Inflammatory macrophage treated with lipopolysaccharide for 1 hour (primary cell): ENCODE measurements at places on chromosomes 1 and 21.

DNA sequence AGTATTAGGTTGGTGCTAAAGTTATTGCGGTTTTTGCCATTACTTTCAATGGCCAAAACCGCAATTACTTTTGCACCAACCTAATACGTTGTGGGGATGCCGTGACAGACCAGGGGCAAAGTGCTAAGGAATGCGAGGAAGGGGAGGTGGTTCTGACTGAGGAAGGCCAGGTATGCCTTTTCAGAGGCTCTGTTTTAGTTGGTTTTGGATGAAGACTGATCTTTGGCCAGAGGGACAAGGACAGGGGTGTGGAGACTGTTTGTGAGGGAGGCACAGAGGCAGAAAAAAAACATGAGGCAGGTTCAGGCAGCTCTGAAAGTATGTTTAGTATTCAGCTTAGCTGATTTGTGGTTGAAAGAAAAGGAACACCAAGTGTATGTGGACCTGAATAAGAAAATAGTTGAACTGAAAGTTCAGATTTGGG is 358.2 kb downstream of the RPS6KC1 start:
- DNase-seq: no peak

GRCh38 chr1:201603613-201604232 is 64.8 kb downstream of the NAV1 start:
- no peak for DNase-seq

- DNase-seq: no peak
These were observed 390.0 kb upstream of the PTBP2 start for GRCh38 chr1:96331596-96331995.

DNA sequence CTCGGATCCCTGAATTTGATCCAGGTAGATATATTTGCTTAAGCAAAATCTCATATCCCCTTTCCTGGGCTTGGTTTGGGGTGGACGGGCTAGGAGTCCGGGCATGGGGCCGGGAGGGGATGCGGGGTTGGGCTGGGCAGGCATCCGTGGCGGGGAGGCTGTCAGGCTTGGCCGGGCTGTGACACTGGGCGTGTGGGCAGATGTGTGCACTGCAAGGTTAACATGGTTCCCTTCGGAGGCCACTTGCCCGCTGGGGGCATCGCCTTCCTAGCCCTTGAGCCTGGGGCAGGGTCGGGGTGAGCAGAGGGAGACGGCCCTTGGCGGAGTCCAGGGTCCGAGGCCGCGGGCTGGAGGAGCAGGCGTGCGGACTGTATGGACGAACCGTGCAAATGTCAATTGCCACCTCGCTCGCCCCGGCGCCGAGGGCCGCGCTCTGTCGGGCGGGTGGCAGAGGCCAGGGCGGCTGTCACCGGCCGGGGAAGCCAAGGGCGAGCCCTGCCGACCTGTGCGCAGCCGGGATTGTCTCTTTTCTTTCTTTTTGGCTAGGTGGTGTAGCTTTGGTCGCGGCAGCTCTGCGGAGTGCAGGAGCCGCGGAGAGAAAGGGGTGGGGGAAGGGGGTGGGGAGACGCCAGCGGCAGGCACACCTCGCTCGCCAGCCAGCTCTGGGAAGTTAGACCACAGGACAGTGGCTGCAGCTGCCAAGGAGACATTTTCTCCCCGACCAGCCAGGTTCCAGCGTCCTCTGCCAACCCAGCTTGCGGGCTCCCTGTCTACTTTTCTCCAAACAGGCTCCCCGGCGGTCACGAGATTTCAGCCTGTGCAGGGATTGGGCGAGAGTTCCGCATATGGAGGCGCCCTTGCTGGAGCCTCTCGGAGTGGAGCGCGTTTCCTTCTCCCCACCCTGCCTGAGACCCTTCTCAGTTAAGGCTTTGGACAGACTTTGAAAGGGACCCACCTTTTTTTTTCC is 1.3 kb downstream of the RCOR3 start:
- peak; percentile 56 for DNase-seq

DNA sequence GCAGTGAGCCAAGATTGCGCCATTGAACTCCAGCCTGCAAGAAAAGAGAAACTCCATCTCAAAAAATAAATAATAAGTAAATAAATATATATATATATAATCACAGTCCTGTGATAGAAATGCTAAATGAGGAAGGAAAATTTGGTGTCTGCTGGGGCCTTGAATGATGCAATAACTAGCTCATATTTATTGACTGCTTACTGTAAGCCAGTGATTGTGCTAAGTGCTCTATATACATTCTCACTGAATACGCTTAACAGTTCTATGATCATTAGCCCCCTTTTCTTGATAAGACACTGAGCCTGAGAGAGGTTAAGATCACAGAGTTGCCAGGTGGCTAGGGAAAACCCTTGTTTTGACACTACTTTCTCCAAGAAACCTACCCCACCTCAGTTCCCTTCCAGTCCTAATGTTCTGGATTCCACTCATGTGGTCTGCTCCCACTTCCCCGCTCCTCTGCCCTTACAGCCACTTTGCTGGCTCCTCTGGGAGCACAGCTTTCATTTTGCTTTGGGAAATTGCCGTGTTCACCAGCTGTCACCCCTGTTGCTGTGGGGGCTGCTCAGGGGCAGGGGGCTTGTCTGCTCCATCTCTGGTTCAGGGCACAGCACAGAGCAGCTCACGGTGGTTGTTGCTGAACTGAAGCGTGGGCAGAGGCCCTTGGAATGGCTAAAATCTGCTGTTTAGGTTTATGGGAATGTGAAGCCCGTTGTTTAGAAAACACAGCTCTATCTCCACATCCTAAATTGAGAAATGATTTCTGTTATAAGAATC is 2.5 kb upstream of the BMP8A start:
- DNase-seq: peak; percentile 35

DNA sequence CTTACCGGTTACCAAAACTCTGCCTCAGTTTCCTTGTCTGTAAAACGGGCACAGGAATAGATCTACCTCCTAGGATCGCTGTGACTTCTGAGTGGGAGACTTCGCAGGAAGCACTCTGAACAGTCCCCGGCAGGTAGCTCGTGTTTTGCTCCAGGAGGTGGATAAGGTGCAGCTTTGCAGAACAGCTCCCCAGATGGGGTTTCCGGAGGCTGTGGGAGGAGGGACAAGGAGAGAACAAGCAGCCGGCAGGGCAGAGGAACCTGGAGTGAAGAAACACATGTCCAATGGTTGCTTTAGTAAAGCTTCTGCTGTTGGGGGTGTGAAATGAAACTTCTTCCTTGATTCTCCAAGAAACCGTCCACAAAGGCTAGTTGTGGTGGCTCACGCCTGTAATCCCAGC is 95.5 kb upstream of the TARDBP start:
- no peak for DNase-seq

DNA sequence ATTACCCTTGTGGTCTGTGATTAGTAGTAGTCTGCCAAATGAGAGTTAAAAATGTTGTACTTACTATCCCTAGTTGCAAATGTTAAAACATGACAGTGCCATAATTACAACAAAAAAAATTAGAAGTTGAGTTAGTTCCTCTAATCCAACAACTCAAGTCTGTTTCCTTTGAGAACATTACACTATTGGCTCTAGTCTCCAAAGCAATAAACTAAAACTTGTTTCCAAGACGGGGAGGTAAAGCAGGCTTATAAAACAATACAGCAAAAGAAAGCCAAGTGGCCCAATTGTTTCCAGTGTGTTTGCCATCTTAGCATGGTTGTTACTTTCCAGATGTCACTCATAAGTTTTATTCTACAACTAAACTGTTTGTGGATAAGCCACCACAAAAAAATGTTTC is 11.6 kb downstream of the KYAT3 start:
- DNase-seq: peak; percentile 15

- DNase-seq: no peak
These were observed 10.6 kb downstream of the CNR2 start for GRCh38 chr1:23902321-23903278.

GRCh38 chr1:227914801-227915563 is 32.8 kb downstream of the WNT9A start:
- no peak for DNase-seq

DNA sequence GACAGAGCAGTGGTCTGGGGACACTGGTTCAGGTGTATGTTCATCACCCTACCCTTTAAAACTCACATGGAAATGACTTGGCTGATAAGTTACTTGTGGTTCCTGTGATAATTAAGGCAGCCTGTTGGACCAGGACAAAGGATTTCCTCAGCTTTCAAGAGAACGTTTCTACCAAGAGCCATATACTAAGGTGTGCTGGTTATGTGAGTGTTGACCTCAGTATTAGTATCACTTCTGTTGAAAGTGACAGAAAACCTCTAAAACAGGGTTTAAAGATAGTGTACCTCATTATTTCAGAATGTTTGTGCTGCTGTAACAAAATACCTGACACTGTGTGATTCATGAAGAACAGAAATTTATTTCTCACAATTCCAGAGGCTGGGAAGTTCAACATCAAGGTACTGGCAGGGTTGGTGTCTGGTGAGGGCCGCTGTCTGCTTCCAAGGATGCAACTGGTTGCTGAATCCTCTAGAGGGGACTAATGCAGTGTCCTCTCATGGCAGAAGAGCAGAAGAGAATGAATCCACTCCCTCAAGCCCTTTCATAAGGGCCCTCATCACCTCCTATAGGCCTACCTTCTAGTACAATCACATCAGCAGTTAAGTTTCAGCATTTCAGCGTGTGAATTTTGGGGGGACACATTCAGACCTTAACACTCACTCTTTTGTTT is 54.9 kb downstream of the UCK2 start:
- DNase-seq: no peak

DNA sequence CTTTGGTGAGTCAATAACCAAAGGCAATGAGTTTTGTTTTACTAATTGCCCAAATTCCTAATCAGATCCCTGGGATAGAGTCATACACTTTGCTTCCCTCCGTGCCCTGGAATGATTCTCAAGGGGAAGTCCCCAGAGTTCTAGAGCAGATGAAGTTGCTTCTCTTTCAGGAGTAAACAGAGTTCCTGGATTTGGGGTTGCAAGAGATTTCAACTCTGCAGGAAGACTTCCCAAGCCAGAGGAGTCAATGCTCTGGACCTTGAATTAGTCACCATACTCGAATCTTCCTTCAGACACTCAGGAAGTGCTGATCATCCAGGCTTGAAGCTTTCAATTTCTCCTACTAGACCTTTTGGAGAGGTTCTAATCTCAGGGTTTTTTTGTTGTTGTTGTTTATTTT is 39.6 kb downstream of the FCER1A start:
- DNase-seq: no peak

DNA sequence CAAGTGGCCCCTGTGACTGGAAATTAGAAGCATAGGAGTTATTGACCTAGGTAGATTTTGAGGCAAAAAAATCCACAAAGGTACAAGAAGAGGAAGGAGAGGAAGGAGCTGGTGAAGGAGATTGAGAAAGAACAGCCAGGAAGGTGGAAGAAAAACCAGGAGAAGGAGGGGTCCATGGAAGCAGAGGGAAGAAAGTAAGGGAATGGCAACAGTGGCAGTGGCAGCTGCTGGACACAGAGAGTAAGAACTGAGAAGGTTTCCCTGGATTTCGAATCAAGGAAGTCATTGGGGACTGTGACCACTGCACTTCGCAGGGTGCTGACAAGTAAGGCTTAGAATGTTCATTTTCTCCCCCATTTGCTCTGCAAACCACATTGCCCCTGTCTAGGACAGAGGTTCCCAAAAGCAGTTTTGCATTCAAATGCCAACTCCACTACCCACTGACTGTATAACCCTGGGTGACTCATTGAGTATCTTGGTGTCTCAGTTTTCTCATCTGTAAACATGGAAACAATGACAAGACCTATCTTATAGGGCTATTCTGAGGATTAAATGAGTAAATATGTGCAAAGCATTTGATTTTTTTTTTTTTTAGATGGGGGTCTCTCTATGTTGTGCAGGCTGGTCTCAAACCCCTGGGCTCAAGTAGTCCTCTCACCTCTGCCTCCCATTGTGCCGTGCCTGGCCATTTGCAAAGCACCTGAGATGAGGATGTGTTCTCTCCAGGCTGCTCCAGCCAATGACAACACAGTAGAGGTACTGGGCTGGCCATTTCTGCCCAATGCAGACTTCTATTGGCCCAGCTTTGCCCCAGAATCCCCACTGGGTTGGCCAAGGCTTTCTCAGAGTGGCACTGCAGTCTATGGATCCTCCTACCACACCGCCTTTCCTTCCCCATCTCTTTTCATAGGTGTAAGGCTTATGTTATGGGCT is 9.3 kb upstream of the CAPN2 start:
- DNase-seq: no peak

- peak; percentile 56 for DNase-seq
These were observed 538.9 kb downstream of the LMO4 start for GRCh38 chr1:87867626-87868025.

DNA sequence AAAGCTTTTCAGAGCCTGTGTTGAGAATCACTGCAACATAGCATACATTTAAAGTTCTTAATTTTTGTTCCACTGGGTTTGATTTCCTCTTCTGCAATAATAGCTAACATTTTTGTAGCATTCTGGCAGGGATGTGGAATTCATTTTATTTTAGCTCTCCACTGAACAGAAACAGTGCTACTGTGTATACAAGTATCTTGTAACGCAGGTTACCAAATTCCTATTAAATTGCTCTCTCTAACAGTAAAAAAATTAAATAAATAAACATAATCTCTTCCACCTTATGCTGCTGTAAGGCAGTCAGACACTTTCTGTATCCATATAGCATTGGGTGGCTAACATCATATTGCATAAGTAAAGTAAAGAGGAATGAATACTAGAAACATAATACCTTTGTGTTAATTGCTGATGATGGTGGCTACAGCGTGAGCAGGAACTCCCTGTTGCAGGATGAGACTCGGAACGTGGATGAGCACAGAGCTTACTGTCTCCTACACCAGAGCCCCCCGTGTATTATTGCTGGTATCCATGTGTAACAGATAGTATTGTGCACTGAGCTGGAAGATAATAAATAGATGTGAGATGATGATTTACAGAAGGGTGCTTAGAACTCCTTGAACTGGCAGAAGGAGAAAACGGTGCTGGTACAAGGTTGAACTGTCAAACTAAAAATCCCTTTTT is 276.9 kb upstream of the SNX7 start:
- DNase-seq: no peak

DNA sequence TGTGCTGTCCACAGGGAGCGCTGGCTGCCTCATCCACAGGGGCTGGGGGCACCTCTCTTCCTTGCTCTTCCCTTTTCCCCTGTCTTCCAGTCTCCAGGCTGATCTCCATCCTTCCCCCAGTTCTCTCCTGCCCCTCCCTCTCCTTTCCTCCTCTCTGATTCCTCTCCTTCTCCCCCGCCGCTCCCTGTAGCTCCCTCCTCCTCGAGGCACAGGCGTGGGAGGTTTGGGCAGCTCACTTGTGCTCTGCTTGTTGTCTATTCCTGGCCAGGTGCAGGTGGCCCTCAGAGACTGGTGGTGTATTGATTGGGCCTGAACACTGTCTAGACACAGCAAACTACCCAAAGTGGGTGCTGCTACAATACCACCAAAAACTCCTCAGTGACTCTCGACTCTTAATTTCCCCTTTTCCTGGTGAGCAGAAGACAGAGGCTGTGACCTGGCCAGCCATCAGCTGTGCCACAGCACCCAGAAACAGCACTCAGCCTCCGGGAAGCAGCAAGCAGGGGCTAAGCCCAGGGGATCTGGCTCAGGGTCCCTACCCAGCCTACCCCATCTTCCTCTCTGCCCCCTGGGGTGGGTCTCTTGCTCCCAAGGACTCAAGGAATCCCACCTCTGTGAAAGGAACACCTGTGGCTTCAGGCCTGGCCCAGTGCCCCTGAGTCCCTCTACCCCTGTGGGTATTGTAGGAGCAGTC is 93.3 kb downstream of the DDX20 start:
- DNase-seq: no peak

- DNase-seq: no peak
These were observed 133.4 kb downstream of the EDEM3 start for GRCh38 chr1:184621260-184621659.
